Stimulated activated CD4-positive, alpha-beta T cell treated with anti-CD3 and anti-CD28 coated beads, Interleukin-4, amount 100 ng/mL, for 24 hours (primary cell): ENCODE measurements at places on chromosomes 16 and 17.

- DNase-seq = no peak
Observed at GRCh38 chr17:27818401-27819105, 18.2 kb upstream of the NOS2 start.

- no peak for DNase-seq
Observed at GRCh38 chr16:56841659-56842058, 23.3 kb upstream of the SLC12A3 start.

DNA sequence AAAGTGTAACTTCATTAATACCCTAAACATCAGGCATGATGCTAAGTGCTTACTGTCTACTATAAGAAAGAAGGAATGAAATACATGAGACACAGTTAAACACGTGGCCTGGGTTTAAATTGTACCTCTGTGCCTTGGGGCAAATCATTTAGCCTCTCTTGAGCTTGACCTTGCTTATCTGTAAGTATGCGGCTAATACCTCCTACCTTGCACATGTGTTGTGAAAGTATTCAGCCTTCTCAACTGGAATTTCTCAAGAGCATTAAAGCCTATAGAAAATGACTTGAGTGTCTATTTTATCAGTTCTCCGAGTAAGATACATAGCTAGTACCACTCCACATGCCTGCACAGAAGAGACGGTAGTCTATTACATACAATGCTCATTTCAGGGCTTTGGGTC lies 10.8 kb downstream of the HEATR6 start:
- DNase-seq = no peak

DNA sequence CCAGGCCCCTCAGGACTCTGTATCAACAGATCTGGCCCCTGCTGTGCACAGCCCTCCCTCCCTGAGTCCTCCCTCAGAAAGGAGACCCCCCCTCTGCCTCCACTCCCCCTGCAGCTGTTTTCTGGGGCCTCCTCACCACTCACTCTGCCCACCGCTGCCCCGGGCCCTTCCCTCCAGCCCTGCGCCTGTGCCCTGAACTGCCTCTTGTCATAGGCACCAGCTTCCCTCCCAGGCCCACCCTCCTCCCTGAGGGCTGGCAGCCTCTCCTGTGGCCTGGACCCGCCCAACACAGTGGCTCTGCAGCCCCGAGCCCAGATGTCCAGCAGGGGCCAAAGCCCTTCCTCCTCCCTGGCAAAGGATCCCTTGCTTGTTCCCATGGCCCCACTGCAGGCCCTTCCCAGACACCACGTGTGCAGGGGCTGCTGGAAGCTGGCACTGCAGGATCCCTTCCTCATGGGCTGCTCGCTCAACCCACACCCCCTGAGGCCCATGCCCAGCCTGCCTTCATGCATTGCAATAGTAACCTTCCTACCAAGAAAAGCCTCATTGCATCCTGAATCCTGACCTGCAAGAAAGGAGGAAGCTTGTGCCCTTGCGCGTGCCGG lies 25.8 kb downstream of the GNPTG start:
- no peak for DNase-seq

DNA sequence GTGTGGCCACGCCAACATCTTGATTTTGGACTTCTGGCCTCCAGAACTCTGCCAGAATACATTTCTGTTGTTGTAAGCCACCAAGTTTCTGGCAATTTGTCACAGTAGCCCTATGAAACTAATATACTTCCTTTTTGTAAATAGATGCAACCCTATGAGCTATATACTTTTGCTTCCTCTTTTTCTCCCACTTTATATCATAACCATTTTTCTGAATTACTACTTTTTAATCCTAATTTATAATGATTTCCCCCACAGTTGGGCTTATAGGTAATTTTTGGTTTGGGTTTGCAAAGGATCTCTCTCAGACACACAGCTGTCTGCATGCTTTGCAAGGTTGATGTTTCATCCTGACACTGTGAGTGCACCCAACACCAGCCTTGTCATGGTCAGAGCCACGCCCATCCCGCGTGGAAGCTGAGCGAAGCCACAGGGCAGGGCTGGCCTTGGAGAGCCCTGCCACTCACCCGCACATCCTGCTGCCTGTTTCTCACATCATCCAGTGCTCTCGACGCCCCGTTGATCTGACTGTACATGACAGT lies 5.8 kb downstream of the TRIM25 start:
- DNase-seq = peak; percentile 29

- DNase-seq = no peak
Observed at GRCh38 chr17:39236981-39237441, 11.3 kb upstream of the STAC2 start.

DNA sequence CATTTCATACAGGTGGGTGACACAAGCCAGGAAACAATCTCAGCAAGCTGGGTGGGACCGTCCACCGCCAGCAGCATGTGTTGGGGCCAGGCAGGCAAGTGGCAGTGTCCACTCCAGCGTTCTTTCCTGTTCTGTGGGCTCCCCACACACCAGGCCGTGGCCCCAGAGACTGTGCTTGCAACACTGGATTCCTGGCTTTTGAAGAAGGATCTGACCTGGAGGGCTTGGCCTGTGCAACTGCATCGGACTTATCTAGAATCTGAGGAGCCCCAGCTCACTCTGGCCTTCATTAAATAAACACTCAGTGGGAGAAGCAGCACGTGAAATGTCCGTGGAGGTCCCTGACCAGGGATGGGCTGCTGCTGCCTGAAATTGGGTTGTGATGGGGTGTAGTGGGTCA lies 3.2 kb downstream of the KSR1 start:
- no peak for DNase-seq

DNA sequence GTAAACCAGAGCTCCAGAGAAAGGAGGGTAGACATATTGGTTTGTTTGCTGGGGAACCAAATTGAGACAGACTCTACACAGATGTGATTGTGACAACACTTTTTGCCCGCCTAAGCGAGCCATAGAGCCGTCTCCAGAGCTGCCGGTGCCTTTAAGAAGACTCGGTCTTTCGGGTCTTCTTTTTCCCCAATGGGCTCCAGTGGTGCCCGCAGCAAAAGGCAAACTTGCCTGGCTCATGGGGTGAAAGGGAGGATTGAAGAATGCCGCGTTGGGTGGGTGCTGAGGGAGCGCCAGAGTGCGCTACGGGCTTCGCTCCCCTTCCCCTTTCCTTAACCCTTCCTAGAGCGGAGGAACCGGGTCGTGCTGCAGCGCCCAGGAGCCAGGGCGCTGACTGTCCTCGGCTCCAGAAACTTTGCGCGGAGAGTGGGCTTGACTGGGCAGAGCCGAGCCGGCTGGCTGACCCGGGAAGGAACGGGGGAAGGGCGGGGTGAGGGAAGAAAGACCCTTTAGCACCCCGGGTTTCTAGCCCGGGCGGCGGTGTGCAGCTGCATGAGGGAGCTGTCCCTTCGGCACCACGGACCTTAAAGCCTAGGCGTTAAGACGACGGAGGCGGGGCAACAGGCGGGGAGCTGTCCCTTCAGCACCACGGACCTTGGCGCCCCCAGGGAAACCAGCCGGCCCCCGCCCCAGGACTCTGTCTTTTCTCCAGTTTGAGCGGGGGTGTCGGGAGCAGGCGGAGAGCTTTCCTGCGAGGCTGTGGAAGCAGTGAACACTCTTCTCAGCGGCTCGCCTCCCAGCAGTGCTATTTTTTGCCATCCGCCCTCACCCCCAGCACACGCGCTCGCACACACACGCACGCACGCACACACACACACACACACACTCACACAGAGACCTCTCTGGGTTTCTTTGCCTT lies at the start of gene CACNG3:
Gene CACNG3, plus strand, starts transcription at position 880 of the 916 bp plus-strand sequence. CDS start 420 bp downstream, outside the sequence.
- DNase-seq = peak; percentile 48

DNA sequence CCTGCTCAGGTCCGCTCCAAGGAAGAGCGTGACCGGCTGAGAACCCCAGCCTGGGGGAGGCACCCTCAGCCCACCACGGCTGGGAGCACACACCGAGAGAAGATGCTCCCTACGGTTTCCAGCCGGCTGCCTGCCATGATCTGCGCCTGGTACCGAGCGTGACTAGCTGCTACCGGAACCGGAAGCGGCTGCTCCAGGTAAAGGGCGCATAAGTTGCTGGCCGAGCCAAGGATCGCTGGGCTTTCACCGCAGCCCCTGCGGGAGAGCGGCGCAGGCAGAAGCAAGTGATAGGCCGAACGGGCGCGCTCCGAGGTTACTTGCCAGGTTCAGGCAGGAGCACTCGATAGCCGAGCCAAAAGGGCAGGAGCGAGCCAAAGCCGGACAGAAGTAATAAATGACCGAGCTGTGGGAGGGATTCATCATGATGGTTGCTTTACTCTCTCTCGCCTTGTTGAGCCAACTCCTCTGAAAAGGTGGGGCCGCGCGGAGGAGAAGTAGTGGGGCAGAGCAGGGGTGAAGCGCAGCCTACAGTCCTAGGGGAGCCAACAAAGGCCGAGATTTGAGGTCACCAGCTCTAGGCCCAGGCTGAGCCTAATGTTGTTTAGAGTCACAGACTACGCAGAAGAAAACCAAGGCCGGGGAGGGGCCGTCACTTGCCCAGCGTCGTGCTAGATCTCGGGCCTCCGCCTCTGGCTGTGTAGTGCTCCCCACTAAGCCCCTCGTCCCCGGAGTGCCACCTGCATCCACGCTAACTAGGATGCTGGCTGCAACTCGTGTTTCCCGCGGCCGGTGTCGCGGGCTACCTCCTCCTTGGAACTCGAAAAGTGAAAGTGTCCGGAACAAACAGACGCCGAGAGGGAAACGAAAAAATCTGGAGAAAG lies at the start of gene MRPS23:
Gene MRPS23, minus strand, starts transcription at position 171 of the 881 bp plus-strand sequence. Its CDS starts 34 bp downstream, at position 137.
- peak; percentile 97 for DNase-seq

DNA sequence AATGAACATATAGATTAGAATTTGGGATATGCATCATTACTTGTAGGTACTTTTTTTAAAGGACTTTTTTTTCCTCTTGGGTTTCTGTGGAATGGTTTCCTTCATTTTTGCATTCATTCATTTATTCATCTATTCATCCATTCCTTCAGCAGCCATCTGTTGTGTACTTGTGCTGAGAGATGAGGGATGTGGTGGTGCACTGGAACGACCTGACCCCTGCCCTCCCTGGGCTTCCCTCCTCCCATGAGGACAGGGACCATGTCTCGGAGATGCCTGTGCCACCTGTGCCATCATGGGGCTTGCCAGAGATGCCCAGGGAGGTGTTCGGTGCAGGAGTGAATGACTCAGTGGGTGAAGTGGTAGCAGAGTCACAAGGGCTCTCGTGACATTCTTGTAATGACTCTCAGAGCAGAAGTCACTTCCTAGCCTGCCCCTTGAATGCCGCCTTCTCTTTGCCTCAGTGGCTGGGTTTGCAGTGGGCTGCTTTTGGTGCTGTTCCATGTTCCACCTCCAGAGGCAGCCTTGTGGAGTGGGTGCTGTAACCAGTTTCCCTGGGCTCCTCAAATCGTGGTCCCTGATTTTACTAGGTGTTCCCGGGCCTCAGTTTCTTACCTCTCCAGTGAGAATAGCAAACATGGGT lies 43.9 kb downstream of the CLEC16A start:
- DNase-seq = peak; percentile 77

- no peak for DNase-seq
Observed at GRCh38 chr16:62478903-62479458, 442.7 kb upstream of the CDH8 start.

- no peak for DNase-seq
Observed at GRCh38 chr16:25676820-25677219, 14.9 kb upstream of the HS3ST4 start.

GRCh38 chr17:79045842-79046196 lies 21.9 kb downstream of the C1QTNF1 start:
- peak; percentile 66 for DNase-seq
